ENCODE measurements at places on chromosomes 5 and 9.
A peak's percentile ranks its signal among the peaks of the same experiment; 100 is the strongest.

GRCh38 chr5:143594902-143595818 is 191.7 kb upstream of the NR3C1 start:
- DNase-seq: peak; percentile 73

DNA sequence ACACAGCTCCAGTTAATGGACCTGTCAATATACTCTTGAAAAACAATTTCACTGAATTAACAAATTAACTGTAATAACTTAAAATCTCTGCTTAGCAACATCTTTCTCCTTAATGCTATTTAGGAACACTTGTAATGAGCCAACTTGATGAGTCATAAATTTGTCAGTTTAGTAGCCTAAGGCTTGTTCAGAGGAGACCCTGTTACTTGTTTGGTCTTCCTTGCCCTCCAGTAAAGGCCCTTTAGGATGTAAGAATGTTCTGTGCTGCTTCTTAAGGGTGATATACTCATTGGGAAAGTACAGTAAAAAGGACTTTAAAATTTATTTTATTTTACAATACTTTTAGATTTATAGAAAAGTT is 11.4 kb upstream of the MATR3 start:
- DNase-seq: peak; percentile 75

- DNase-seq: peak; percentile 15
These were observed 54.3 kb upstream of the RGS7BP start for GRCh38 chr5:64451551-64451950.

GRCh38 chr9:120694559-120694958 is 19.7 kb downstream of the MEGF9 start:
- no peak for DNase-seq

DNA sequence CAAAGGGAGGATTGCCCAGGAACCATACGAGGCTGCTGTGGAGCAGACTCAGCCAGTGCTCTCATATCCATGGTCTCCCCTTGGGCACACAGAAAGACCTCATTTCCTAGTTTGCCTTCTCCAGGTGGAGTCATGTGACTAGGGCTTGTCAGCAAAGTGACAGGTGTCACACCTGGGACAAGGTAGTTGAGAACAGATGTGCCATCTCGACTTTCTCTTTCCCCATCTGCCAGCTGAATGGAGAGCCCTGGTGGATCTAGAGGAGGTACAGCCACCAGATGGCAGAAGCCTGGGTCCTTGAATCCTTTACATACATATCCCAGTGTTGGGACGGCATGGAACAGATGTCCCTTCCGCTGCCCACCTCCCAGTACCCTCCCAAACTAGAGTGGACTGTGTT is 42.9 kb upstream of the ALDOB start:
- DNase-seq: peak; percentile 74

GRCh38 chr5:168611165-168611564 is 32.0 kb upstream of the PANK3 start:
- no peak for DNase-seq

GRCh38 chr9:135076876-135077430 is 10.5 kb upstream of the OLFM1 start:
- DNase-seq: no peak

- DNase-seq: no peak
These were observed 76.3 kb upstream of the IQGAP2 start for GRCh38 chr5:76326577-76327302.

DNA sequence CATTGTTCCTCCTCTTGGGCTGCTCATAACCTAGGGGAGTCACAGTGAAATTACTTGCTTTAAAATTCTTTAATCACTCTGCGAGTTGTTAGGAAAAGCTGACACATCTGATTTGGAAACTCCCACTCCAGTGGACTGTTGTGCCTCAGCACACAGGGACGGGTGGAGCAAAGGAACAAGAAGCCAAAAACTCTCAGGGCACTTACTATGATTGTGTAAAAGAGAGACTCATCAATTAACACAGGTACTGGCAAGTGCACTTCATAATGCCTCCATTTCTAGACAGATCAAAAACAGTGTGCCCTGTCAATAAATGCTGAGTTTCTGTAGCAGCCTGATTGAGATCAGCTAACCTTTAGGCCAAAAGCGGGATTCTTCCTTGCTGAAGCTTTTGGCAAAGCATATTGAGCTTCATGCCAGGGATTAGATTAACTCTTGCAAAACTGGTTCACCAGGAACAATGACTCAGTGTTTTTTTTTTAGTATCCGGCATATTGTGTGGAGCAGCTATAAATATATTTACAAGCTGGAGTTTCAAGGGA is 55.9 kb downstream of the TMC1 start:
- no peak for DNase-seq

DNA sequence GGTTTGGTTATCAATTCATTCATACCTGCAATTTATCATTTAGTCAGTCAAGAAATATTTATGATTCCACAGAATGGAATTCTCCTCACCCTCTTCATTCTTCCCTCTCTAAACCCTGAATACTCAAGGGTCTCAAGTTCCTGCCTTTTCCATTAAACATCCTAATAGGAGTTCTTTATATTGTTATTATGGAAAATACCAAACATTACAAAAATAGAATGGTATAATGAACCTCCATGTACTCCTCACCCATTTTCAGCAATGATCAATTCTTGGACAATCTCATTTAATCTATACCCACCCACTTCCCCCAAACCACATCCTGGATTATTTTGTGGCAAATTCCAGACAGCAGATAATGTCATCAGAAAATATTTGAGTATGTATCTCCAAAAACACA is 74.5 kb downstream of the ADAMTS12 start:
- DNase-seq: no peak

DNA sequence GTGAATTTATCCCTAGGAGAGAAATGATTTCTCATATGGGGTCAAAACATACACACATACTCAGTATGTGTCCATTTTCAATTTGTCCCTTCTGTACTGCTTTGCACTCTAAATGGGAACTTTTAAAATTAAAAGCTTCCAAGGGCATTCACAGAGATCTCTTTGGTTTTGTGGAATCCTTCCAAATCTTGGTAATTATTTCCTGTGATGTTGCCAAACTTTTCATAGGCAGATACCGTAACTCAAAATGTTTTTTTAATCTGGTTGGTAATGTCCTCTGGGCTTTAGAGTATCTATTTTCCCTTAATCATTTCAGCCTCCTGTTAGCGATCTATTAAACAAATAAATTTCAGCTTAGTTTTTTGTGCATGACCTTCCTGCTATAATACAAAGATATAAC is 282.4 kb downstream of the ARHGEF28 start:
- DNase-seq: peak; percentile 64

DNA sequence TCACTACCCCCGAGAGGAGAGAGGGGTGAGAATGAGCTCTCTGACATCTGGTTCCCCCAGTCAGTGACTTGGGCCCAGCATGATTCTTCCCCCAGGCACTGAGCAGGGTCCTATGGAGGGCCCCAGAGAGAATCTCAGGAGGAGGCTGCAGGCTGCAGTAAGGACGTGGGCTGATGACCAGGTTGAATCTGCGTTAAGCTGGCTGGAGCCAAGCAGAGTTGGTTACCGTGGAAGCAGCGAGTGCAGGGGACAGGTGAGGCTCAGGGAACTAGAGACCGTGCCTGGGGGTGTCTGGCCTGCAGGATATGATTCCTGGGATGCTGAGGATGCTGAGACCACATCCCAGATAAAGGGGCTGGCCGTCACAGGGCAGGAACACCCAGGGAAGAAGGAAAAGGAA is 314.3 kb upstream of the IRX1 start:
- no peak for DNase-seq

DNA sequence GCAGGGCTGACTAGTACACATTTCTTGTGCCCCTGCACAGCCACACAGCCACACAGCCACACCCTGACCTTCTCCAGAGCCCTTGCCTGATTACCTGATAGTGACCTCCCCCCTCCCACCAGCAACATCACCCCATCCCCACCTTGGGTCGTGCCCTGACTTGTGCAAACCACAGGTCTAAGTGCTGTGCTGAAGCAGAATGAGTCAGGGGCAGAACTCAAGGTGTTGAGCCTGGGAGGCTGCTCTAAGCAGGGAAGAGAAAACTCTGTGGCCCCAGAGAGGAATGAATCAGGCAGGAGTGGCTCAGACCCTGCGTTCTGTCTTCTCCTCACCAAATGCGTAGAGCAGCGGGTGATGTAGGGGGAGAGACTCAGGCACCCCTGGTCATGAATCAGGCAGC is 24.3 kb upstream of the FAT2 start:
- no peak for DNase-seq

DNA sequence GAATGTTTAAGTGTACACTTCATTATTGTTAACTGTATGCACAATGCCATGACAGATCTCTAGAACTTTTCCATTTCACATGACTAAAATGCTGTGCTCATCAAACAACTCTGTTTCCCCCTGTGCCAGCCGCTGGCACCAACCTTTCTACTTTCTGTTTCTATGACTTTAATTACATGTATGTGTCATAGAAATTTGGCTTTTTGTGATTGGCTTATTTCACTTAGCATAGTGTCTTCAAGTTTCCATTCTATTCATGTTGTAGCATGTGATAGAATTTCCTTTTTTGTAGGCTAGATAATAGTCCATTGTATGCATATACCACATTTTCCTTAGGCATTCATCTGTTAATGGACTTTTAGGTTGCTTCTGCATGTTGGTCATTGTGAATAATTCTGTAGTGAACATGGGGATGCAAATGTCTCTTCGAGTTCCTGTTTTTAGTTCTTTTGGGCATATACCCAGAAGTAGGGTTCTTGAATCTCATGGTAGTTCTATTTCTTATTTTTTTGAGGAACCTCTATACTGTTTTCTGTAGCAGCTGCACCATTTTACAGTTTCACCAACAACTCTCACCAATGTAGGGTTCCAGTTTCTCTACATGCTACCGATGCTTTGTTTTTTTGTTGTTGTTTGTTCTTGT is 184.4 kb upstream of the DMRT1 start:
- no peak for DNase-seq

GRCh38 chr5:119070578-119070827 is 384 bp upstream of the DMXL1 start:
- DNase-seq: peak; percentile 98

- peak; percentile 88 for DNase-seq
These were observed 61.1 kb upstream of the ARAP3 start for GRCh38 chr5:141742866-141743851.

DNA sequence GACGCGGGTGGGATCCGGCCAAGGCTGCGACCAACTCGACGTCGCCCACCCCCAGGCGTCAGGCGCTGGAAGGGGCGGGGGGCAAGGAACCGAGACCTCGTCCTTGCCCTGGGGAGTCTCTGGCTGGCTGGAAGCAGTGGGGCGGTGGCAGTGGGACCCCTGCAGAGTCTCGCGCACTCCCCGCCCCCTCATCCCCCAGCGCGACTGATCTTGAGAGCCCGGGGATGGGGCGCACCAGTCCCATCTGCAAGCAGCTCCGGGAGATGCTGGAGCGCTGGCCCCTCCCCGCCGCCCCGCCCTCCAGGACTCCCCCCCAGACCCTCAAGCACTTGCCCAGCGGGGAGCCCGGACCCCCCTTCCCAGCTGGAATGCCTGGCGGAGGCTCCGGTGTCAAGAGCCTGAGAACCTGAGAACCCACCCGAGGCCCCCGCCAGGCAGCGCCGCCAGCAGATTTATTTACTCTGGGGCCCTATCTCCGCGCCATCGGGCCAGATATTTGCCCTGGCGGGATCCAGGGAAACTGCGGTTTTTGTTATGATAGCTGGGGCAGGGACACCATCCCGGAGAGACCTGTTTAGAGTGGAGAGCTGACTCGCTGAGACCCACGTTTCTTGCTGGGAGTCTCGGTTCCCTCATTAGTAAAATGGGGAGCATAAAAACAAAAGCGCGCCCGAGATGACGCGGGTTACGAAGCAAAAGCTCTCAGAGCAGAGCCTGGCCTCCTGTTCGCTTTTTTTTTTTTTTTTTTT is 1.2 kb downstream of the PRRT1B start:
- DNase-seq: peak; percentile 74

DNA sequence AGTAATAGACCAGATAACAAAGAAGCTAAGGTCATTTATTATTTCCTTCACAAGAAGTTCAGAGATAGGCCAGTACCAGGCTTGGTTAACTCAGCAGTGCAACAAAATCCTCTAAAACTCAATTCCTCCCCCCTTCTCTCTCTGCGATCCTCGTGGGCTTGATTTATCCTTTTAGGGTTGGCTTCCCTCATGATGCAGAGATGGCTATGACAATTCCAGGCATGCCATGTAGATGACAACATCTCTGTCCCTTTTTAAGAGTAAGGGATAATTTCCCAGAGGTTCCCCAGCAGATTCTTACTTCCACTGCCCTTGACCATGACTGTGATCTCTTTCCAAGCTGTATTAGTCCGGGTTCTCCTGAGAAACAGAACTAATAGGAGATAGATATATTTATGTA is 28.7 kb upstream of the DAP start:
- no peak for DNase-seq

GRCh38 chr9:104776797-104777196 is 12.9 kb downstream of the NIPSNAP3B start:
- no peak for DNase-seq

DNA sequence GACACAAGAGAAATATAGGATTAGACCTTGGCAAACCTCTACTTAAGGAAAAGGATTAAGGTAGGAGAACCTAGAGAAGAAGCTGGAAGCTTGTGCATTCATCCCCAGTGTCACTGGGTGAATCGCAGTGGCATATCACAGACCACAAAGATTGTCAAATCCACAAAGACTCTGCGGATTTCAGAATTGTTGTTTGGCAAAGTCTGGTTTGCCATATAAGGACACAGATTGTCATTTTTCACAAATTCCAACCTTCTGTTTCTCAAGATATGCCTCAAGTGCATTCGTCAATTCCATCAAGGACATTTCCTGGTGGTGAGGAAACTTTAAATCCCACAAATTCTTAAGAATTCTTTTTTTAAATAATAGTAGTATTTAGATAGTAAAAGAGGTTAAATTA is 395.1 kb upstream of the PAPPA start:
- no peak for DNase-seq

DNA sequence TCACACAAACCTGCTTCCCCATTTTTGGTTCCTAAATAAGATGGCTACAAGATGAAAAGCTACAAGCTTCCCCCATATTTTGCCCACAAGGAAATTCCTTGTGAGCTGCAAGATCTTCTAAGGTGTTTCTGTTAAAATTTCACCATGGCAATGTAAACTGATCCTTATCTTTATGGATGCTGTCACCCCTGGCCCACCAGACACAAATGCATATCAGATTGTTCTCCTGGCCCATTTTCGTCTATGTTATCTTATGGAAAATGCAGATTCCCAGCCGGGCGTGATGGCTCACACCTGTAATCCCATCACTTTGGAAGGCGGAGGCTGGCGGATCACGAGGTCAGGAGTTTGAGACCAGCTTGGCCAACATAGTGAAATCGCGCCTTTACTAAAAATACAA is 65.1 kb upstream of the IL6ST start:
- DNase-seq: no peak

GRCh38 chr5:180704362-180704761 is 35.5 kb downstream of the OR2Y1 start:
- peak; percentile 28 for DNase-seq

DNA sequence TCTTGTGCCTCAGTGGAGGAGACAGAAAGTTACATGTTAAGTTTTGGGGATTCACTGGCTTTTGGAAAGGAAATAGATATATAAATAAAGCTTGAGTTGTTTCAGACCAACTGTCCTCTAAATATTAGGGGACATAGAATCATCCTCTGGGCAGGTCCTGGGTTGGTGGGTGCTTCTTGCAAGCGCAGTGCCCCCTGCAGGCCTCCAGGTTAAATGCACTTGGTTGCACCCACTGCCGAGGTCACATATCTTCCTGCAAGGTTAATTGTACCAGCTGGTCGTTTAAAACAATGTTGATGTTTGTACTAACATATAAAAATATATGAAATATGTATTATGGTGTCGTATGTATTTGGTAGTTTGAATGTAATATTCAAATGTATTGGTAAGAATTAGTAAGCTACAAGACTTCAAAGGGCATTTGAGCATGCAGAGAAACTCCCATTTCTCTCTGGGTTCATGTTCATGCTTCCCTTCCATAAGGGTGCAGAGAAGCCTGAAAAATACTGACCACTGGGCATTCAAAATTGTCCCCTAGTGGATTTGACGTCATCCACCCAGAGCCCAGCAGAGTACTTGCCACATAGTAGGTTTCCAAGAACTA is 87.0 kb downstream of the ZNF618 start:
- peak; percentile 42 for DNase-seq

All from NCI-H69 (cell line).